HS-27A (cell line): ENCODE measurements at places on chromosomes 7 and 10.

DNA sequence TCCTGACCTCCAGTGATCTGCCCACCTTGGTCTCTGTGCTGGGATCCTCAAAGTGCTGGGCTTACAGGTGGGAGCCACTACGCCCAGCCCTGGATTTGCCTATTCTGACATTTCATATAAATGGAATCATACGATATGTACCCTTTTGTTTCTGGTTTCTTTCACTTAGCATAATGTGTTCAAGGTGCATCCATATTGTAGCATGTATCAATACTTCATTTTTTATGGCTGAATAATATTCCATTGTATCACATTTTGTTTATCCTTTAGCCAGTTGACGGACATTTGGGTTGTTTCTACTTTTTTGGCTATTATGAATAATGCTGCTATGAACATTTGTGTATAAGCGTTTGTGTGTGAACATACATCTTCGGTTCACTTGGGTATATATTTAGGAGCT is 4.8 kb upstream of the HILPDA start:
- DNase-seq, result no peak

GRCh38 chr7:149715476-149715875 is 57.9 kb downstream of the ZNF467 start:
- no peak for DNase-seq

- no peak for DNase-seq
Observed at GRCh38 chr7:32871624-32872371, 19.8 kb downstream of the KBTBD2 start.

- no peak for DNase-seq
Observed at GRCh38 chr10:88702848-88703597, 3.0 kb upstream of the LIPK start.

DNA sequence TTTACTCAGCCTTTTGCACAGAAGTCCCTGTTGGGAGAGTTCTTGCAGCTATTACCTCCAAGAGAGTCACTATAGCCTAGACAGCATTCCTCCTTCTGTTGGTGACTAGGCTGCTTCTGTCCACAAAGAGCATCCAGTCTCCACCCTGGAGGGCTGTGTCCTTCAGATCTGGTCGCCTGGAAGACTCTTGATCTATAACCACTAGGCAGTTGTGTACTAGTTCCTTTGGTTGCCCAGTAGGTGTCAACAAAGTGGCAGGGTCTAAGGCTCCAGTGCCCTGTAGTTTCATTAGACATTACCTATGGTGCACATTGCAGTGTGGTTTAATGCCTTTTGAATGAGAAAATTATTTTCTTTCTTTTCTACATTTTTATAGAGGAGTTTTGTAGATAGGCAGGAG is 11.3 kb upstream of the AKR1C2 start:
- no peak for DNase-seq
